NCI-H187 (cell line): ENCODE measurements at places on chromosomes 12 and 14.
A peak's percentile ranks its signal among the peaks of the same experiment; 100 is the strongest.

DNA sequence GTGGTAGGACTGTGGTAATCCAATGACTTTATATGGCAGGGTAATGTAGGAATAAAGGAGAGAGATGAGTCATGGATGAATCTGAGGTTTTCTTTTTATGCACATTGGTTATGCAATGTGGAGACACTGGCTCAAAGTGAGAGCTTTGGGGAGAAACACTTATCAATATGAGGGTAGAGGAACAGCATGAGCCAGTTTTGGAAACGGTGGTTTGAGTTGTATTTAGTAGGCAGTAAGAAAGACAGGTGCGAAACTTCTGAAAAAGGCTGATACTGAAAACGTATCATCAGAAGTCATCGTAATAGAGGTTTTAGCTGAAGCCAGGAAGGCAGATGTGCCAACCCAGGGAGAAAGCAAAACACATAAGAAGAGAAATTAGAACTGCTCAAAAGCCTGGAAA is 854.8 kb upstream of the SEL1L start:
- DNase-seq: no peak

GRCh38 chr12:124475295-124476010 is 92.0 kb downstream of the NCOR2 start:
- no peak for DNase-seq

DNA sequence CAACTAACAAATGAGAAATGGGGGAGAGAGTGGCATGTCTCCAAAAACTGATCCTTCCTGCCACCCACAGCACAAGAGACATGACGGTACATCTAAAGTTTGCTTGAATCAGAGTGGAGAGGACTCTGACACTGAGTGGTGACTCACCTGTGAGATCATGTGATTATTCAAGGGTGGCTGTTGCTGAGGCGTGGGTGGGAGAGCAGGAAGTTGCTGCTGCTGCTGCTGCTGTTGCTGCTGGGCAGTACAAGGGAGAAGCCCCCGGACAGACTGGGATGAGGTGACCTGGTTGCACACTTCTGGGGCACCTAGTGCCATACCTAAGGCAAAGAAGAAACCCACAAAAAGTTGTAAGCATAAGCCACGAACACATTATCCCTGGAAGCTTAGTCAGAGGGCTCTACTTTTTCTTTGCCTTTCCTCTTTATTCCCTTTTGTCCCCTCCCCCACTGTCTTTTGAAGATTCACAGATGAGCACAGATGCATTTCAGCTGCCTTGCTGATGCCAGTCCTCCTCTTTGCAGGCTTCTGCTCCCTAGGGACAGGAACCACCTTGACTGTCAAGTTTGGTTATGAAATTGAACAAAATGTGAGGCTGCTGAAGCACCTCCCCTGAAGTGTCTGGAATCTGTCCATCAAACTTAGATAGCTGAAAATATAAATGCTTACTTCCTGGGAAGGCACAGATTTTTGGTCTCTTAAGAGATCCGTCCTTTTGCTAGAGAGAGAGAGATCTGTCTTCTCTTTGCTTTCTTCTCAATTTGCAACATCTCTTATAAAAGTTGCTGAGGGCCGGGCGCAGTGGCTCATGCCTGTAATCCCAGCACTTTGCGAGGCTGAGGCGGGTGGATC is 29.4 kb upstream of the STAC3 start:
- no peak for DNase-seq

GRCh38 chr14:100534528-100535286 is 52.5 kb downstream of the BEGAIN start:
- no peak for DNase-seq

GRCh38 chr12:124545508-124546418 is 21.6 kb downstream of the NCOR2 start:
- no peak for DNase-seq

DNA sequence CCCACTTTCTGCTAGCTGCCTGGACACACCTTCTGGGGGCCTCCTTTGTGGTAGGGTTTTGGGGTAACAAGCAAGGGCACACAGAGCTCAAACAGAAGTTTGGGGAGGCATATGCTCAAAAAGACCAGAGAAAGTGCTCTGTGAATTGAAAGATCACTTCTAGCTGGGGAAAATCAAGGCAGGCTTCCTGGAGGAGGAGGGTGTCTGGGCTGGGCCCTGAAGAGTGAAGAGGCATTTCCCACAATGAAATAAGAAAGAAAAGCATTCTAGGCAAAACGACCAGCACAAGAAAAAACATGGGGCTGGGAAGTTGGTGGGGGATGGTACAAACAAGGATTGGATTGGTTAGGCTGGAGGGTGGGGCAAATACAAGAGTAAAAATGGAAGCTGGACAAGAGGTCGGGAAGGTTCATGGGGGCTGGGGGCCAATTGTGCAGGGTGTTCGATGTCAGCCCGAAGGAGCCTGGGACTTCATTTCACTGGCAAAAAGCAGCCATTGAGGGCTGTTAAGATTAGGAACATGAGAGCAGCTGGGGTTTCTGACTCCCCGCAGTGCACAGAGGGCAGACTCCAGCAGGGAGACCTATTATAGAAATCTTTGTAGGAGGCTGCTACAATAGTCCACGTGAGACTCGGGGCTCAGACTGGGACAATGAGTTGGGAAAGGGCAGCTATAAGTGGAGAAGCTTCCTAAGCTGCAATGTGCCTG is 51.5 kb upstream of the CMKLR1 start:
- DNase-seq: no peak

GRCh38 chr12:33111850-33112249 is 215.3 kb upstream of the PKP2 start:
- no peak for DNase-seq

GRCh38 chr12:5052348-5052747 is 8.7 kb downstream of the KCNA5 start:
- no peak for DNase-seq

- DNase-seq: no peak
These were observed 7.9 kb downstream of the C1S start for GRCh38 chr12:7068240-7068993.

- peak; percentile 98 for DNase-seq
These were observed at the start of gene TMEM106C for GRCh38 chr12:47963340-47964040. TSS of gene TMEM106C (plus strand) at chr12:47963596. CDS start at chr12:47964237, 641 bp downstream.

DNA sequence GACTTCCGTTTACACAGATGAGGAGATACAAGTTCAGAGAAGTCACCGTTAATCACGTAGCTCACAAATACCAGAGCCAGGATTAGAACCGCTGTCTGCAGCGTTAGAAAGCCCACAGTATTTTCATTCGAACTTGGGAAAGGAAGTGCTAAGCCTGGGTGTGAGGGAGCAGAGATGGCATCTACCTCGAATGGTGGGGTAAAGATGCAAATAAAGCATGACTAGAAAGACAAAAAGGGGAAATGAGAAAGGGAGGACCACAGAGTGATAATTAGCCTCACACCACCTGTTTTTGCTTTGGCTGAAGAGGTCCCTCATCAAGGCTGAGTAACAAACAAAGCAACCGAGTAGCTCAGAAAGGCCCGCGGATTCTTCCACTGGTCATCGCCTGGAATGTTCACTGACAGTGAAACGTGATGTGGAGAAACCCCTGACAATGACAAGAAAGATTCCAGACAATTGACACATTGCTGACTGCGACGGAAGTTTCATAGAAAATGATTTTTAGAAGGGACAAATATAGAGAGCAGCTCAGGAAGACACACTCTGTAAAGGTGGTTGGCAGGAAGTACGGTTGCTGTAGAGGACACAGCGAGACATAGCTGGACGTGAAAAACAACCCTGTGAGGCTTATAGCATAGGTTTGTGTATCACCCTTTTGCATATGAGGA is 31.5 kb upstream of the BHLHE41 start:
- no peak for DNase-seq

DNA sequence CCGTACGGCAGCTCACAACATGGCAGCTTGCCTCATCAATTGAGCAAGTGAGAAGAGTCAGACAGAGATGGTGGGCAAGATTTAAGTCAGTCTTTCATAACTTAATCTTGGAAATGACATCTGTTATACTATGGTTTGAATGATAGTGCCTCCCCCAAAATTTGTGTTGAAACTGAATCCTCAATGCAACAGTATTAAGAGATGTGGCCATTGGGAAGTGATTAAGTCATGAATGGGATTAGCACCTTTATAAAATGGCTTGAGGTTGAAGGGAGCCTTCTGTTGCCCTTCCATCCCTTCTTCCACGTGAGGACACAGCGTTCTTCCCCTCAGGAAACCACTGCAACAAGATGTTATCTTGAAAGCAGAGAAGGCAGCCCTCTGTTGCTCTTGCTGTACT is 124.2 kb downstream of the C12orf75 start:
- DNase-seq: no peak

GRCh38 chr12:126286203-126286602 is 1221.0 kb downstream of the AACS start:
- no peak for DNase-seq

GRCh38 chr14:65588426-65589140 is 176.1 kb downstream of the FUT8 start:
- no peak for DNase-seq

DNA sequence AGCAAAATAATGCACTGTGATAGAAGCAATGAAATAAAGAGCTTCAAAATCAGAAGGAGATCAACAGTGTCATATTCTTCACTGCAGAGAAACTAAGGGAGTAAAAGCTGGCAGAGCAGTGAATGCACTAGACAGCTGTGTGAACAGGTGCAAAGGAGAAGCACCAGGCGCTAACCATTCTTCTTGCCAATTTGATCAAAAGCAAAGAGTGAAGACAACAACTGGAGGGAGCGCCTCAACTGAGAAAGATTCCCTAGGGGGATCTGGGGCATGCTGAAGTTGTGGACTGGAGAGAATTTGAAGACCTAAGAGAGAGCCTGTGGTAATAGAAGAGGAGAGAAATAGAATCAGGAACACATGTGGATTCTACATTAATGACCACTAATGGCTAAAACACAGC is 50.4 kb upstream of the OVCH1 start:
- no peak for DNase-seq

GRCh38 chr12:52913431-52913821 is 8.6 kb upstream of the KRT8 start:
- no peak for DNase-seq

DNA sequence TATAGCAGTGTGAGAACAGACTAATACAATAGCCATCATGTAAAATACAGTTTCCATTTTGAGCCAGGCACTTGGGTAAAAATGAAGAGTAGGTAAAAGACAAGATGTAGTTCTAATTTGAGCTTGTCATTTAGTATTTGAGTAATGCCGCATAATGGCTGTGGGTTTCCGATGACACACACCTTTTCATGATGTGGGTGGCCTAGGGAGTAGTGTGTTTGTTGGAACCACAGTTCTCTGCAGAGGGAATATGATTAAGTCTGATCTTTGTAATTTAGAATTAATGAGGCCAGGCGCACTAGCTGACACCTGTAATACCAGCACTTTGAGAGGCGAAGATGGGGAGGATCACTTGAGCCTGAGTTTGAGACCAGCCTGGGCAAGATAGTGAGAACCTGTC is 61.8 kb downstream of the RCOR1 start:
- DNase-seq: no peak

GRCh38 chr12:115412831-115413230 is 728.9 kb upstream of the TBX3 start:
- no peak for DNase-seq

- no peak for DNase-seq
These were observed 84.9 kb upstream of the DIO3 start for GRCh38 chr14:101476258-101476915.

GRCh38 chr12:2877953-2878732 is 1.1 kb downstream of the RHNO1 start:
- no peak for DNase-seq

DNA sequence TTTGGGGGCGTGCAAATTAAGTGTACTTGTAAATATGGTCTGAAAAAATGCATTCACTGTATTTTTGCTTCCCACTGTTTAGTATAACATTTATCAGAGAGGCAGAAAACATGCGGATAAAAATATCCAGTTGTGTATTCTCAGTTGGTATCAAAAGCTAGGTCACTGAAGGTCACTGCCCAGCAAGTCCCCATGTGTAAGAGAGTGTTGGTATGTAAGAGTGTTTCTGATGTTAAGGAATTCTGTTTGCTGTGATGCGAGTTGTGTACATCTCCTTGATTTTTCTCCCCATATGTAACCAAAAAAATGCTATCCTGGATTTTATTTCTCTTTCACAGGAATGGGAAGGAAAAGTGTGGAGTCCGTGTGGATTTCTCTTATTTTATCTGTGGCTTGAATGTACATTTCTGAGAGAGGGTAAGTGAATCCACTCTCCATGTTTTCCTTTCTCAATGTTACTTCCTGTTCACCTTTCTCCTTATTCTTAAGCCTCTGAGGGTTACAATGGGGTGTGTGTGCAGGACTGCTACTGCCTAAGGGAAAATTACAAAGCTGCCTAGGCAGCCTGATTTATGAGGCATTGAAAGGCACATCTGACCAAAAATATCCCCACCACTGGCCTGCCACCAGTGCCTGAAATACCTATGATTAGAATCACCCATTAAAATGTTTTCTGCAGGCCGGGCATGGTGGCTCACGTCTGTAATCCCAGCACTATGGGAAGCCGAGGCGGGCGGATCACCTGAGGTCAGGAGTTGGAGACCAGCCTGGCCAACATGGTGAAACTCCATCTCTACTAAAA is 97.9 kb upstream of the USP44 start:
- no peak for DNase-seq

GRCh38 chr12:7581046-7581445 is 77.5 kb upstream of the CD163 start:
- DNase-seq: no peak

DNA sequence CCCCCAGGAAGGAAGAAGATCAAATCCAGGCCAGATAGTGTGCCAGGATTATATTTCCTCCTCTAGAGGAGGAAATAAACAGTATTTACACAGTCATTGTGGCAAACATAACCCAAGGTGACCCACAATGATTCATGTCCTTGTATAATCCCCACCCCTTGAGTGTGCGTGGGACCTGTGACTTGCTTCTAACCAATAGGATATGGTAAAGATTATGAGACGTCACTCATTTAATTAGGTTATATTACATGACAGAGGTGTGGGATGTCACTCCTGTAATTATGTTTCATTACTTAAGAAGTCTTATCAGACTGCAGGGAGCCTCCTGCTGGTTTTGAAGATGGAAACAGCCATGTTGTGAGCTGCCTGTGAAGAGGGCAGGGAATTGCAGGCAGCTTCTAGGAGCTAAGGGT is 12.2 kb upstream of the CATSPERB start:
- no peak for DNase-seq

DNA sequence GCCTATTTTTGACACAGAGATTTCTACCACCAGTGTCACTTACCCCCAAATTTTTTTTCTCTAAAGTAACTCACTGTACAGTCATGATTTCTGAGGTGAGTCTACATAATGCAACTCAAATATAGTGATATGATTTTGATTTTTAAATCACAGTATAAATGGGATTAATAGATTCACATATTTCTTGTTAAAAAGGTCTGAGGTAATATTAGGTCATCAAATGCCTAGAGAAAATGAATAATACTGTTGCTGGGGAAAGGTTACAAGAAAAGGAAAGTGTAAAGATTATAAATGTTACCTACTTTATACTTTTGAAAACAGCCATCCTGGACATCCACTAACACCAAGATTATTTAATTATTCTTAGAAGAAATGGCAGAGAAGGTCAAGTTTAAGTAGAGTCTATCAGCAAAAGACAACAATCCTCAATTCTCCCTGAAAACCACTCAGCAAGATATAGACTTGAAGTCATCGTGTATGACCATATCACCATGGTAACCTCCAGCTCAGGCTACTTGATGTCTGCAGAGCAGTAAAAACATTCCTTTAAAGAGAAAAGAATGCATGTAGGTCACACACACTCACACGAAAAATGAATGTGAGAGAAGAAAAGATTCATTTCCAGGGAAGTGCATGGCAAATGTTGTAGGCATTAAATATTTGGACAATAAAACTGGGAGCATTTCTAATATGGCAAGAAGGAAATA is 58.7 kb downstream of the CCDC59 start:
- no peak for DNase-seq
